ENCODE measurements at places on chromosomes 16 and 17. TPM values are rescaled to one million over a fixed set of nuclear protein-coding genes. Genes with fewer than 3 reads are reported as not detected.

ANKRD13B gene
- 8.0 TPM for total RNA-seq

- DNase-seq = no peak
Measured at GRCh38 chr16:53566552-53567245, 63.7 kb upstream of the AKTIP start.

DNA sequence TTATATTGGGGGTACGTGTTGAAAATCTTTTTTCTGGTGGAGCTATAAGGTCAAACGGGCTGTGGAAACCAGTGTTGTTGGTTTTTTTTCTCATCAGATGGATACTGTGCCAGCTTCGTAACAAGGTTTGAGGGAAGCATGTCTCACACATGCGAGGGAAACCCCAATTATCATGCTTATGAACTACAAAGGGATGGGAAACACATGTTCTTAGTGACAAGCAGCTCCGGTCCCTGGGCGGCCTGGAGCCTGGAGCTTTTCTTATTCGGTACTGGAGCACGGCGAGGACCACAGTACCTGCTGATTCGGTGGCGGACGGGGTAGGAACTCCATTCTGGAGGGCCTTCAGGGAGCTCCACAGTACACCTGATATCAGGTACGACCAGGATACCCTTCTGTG lies 12.5 kb downstream of the SLC43A2 start:
- no peak for DNase-seq

GRCh38 chr17:3448059-3448665 lies 14.5 kb upstream of the OR1E2 start:
- DNase-seq = no peak

- no peak for DNase-seq
Measured at GRCh38 chr17:15278380-15278779, 13.3 kb upstream of the PMP22 start.

DNA sequence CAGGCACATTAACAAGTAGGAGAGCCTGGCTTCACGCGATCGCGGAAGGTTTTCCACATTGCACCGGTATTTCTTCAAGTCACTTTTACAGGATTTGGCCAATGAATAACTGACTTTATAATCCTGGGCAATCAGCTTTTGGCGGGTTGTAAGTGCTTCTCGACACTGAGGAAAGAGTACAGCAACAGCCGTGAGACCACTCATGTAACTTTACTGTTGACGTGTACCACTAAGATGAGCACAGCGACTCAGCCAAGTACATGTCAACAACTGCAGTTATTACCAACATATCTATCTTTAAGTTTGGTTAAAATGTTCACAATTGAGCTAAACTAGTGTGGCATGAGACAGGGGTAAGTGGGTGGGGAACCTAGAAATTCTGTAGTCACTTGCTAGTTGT lies 71.7 kb upstream of the CLEC18B start:
- no peak for DNase-seq

DNA sequence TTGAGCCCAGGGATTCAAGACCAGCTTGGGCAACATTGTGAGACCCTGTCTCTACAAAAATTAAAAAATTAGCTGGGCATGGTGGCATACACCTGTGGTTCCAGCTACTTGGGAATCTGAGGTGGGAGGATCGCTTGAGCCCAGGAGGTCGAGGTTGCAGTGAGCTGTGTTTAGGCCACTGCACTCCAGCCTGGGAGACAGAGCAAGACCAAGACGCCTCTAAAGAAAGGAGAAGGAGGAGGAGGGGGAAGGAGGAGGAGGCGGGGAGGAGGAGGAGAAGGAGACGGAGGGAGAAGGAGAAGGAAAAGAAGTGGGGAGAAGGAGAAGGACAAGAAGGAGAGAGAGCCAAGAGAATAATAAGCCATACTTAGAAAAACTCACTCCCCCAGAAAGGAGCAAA lies 35.9 kb downstream of the STXBP4 start:
- DNase-seq = no peak

DNA sequence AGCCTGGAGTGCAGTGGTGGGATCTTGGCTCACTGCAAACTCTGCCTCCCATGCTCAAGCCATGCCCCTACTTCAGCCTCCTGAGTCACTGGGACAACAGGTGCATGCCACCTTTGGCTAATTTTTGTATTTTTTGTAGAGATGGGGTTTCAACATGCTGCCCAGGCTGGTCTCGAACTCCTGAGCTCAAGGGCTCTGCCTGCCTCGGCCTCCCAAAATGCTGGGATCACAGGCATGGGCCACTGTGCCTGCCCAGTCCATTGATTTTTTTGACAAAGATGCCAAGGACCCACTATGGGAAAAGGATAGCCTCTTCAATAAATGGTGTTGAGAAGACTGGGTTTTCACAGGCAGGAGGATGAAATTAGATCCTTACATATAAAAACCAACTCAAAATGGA lies 10.8 kb upstream of the ADCY7 start:
- no peak for DNase-seq

- DNase-seq = peak; percentile 73
Measured at GRCh38 chr17:67525239-67526135, 148.4 kb downstream of the PITPNC1 start.

GRCh38 chr16:57893217-57893558 lies 77.7 kb downstream of the CNGB1 start:
- DNase-seq = peak; percentile 21

SLC25A11 gene
- total RNA-seq = 23.7 TPM

GRCh38 chr17:55585629-55586028 lies 74.4 kb upstream of the SMIM36 start:
- DNase-seq = no peak

PPY gene
- 15.5 TPM for total RNA-seq

All from body of pancreas (tissue), 4 donors.